ENCODE measurements at places on chromosomes 12 and 14.

GRCh38 chr12:109728921-109729320 is 15.3 kb downstream of the FAM222A start:
- DNase-seq: no peak

DNA sequence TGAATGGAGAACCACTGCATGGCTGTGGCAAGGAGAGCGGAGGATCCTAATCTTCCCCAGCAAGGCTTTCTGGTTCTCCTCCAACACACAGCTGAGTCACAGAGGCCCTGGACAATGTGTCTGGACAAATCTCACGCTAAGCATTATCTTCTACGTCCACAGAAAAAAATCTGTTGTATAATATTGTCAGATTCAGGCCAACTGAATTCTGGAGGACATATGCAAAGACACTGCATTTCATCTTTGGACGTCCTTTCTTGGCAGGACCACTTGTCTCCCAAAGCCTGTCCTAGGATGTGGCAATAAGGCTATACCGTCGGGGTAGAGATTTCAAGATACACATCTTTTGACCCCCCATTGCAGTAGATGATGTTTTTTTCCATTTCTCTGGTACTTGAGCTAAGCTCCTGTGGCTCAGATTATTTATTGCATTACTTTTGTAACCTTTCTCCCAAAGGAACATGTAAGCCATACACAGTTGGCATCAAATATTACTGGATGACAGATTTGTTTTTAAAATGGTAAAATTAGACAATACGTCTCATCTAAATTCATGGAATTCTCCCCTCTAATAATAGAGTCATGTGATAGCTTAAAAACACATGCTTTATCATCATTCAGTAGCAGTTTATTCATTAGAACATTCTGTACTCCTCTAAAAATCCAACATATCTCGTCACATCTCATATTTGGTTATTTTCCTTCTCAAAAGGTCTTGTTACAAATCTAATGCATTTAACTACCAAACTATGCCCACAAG is 19.4 kb downstream of the LMO3 start:
- DNase-seq: no peak

GRCh38 chr12:114412825-114413749 is 7.1 kb upstream of the TBX5 start:
- no peak for DNase-seq

- DNase-seq: no peak
Measured at GRCh38 chr12:83322809-83323208, 636.1 kb downstream of the TMTC2 start.

DNA sequence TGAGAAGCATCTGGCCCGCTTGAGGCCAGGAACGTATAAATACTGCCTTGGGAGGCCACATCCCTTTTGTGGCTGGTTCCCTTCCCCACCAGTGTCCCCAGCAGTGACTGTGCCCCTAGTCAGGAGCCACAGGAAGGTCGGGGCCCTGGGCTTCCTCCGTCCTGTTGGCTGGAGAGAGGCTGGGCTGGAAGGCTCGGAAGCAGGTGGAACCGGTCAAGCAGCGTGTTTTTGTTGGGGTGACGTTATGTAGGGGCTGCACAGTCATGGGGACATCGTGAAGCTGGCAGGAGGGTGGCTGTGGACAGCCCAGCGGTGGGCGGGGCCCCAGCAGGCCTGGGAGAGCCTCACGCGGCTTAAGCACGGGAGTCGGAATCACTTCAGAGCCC is 10.1 kb downstream of the XRCC3 start:
- no peak for DNase-seq

DNA sequence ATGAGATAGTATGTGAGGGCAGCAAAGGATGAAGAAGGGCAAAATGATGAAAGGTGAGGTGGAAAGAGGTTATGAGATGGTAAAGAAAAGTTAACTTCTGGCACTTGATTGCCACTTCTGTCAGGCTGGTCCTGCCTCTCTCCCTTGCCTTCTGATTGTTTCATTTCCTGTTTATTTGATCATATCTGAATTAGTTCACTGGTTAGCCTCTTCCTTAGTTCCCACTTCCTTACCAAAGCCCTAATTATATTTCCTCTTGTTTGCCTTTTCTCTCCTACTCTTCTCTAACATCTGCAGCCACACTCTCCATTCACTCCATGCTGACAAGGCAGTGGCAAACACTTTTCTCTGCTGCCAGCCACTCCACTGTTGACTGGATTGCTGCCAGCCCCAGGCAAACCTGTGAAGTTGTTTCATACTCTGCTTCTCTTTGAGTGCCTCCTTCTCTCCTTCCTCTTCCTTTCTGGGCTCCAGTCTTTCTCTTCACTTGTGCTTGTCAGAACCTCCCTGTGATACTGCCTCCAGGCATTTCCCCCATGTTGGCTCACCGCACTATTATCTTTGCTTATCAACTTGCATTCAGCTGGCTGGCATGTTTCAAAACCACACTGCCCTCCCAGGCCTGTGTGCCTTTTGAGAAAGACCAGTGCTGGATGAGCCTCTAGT is 8.1 kb downstream of the PNP start:
- peak; percentile 66 for DNase-seq

All from CD4-positive, alpha-beta T cell treated with Interleukin-17A for 4 hours (primary cell).